ENCODE measurements at places on chromosomes 6 and 20.

GRCh38 chr6:160055378-160055777, 66.2 kb upstream of the SLC22A1 start:
- DNase-seq, result no peak

- no peak for DNase-seq
Observed at GRCh38 chr6:52546192-52546591, 30.7 kb downstream of the TRAM2 start.

GRCh38 chr6:88455317-88455716, 289.2 kb upstream of the CNR1 start:
- DNase-seq, result no peak

DNA sequence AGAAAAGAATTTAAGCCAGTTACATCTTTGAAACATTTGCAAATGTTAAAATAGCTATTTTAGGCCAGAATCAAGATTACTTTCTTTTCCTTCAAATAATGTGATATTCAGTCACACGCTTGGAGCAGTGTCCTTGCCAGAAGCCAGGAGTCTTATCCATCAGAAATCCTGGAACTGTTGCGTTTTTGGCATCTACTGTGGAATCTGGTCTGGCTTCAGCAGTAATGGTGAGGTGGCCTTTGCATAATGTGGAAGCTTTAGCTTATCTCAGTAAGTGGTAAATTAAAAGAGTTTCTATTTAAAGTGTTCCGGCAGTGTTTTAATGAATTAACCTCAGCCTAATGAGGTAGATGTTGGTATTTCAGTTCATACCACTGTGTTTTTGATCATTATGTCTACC, 97.6 kb downstream of the FIG4 start:
- DNase-seq, result no peak

DNA sequence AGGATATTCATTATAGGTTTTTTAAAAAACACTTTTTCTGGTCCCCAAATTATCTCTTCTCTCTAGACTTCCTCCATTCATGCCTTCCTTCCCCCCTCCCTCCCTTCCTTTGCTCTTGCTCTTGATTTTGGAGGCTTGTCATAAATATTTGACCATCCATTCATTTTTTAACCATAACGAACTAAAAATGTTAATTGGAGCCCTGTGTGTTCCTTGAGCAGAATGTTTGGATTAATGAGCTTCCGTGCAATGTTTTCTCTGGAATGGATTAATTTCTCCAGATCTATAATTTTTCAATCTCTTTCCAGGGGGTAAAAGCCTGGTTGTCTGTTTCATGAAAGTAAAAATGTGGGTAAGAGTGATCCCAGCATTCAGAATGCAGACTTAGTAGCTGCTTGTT, 155.5 kb downstream of the ESR1 start:
- no peak for DNase-seq

DNA sequence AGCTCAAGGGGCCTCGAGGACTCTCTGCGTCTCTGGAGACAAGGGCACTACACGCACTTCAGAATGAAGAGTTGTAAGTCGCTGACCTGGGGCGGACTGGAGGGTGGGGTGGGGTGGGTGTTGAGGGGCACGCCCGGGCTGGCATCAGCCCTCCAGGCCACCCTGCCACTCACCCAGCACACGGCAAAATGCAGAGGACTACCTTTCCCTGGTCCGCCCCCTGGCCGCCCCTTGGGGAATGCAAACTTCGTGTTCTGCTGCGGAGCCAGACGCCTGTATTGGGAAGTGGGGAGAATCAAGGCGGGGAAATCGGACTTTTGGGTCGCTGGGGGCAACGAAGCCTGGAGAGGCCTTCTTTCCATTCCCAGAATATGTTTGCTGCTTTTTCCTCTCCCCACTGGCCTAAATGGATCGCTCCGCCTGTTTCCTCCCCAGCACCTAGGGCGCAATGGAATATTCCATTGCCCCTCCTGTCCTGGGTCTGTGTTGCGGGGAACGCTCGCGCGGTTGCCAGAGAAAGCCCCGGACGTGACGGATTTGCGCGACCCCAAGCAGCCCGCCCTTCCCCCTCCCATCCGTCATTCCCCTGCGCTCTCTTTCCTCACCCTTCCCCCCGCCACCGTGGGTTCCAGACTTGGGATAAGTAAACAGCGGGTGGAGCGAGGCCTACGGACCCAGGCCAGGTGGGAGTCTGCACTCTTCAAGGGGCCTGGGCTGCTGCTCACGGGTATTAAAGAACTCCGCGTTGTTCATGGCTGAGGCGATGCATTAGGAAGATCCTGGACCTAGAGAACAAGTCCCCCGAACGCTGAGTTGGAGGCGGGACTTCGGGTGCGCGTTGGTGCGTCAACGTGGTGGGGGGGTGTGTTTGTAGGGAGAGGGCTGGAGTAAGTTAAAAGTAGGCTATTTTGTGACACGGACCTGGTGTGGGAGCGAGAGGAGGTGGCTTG, at the start of gene PPT2:
PPT2 (plus strand) TSS at position 578 of the 950 bp plus-strand sequence. CDS start 454 bp downstream, outside the sequence.
- DNase-seq, result peak; percentile 74
